ENCODE measurements at places on chromosomes 12 and 14. TPM values are rescaled to one million over a fixed set of nuclear protein-coding genes. Genes with fewer than 3 reads are reported as not detected.
A peak's percentile ranks its signal among the peaks of the same experiment; 100 is the strongest.

DNA sequence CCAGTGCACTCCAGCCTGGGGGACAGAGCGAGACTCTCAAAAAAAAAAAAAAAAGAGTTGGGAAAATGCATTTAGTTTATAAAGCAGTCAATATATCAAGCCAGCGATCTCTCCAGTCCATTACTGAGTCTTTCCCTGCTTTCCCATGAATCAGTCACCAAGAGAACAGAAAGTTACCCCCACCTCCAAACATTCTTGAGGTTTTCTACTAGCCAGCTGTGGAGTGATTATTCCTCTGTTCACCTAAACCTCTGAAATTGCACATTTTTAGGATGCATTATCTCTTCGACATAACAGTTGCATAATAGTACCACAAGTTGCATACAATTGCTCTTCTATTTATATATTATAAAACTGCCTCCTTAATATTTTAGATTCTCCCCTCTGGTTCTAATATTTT is 134.8 kb upstream of the DIO3 start:
- H3K27ac ChIP-seq = no peak overlapping the region
- H3K27me3 ChIP-seq = peaks cover 12% of the 10 kb centered on the region
- no peaks in the 10 kb centered on the region for H3K36me3 ChIP-seq
- DNase-seq = no peak

DNA sequence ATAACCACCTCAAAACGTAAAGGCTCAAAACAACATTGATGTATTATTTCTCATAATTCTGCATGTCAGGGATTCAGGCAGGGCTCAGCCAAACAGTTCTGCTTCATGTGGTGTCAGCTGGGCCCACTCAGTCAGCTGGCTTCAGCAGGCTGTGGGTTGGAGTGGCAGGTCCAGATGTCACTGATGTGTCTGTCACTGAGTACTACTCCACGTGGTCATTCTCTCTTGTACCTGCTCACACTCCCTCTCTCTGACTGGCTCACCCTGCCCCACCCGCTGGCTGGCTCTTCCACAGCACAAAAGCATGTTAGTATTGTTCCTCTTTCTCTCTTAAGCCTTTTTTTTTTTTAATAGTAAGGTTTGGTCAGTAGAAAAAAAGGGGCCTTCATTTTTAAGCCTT is 182.4 kb downstream of the DICER1 start:
- peak overlapping the region; percentile 10 for H3K27ac ChIP-seq
- no peak overlapping the region for H3K4me3 ChIP-seq
- no peak for DNase-seq
- H3K27me3 ChIP-seq = peaks cover 37% of the 10 kb centered on the region

- no peak overlapping the region for H3K27ac ChIP-seq
- no peak overlapping the region for H3K4me3 ChIP-seq
- H3K27me3 ChIP-seq = peaks cover 24% of the 10 kb centered on the region
- DNase-seq = no peak
- peaks cover 2% of the 10 kb centered on the region for H3K36me3 ChIP-seq
Measured at GRCh38 chr12:9935026-9935425, 2.9 kb upstream of the CLEC2A start.

DNA sequence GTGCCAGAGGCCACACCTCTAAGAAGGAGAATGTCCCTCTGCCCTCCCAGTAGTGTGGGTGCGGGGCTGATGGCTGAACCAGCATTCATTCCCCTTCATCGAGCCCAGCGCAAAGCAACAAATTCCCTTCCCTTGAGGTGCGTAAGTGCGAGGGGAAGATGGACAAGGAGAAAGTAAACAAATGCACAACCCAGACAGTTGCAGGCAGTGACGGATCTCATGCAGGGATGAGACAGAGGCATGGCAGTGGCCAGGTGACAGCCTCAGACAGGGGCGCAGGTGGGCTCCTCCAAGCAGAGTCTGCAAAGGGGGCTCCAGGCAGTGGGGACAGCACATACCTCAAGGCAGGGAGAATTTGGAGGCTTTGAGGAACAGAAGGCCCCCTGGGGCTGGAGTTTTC is 2.3 kb upstream of the MYL2 start:
- H3K4me1 ChIP-seq = peaks cover 2% of the 10 kb centered on the region
- H3K27ac ChIP-seq = no peak overlapping the region
- no peak for DNase-seq
- H3K36me3 ChIP-seq = peaks cover 2% of the 10 kb centered on the region

DNA sequence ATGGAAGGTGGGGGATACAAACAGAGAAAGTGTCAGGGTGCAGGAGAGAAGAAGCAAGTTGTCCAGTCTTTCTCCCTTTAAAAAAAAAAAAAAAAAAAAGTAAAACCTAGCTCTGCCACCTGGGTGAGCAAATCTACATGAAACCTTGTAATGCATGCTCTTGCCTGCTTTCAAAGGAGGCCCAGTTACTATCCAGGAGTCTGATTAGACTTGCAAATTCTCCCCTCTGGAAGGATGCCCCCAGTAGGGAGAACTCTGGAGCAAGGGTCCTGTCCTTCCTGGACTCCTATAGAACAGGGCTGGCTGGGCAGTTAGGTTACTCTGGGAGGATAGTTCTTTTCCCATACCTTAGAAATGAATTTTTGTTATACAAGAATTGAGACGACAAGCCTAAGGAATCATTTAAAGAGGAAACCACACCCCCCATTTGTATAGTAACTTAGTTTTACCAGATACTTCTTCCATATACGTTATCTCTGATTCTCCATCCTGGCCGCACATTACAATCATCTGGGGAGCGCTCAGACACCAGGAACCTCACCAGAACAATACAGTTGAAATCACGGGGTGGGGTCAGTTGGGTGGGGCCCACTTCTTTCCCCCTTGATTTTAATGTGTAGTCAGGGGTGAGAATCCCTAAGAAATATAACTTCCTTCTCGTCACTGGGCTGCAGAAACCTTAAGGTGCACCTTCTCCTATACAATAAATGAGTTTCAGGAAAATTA is 30.5 kb downstream of the RAB35 start:
- no peak overlapping the region for H3K4me3 ChIP-seq
- peaks cover 22% of the 10 kb centered on the region for H3K4me1 ChIP-seq
- H3K27me3 ChIP-seq = no peaks in the 10 kb centered on the region
- H3K36me3 ChIP-seq = peaks cover 2% of the 10 kb centered on the region

GRCh38 chr12:8465301-8465996 is 9.7 kb downstream of the CLEC6A start:
- DNase-seq = no peak
- H3K36me3 ChIP-seq = no peaks in the 10 kb centered on the region
- peaks cover 2% of the 10 kb centered on the region for H3K4me1 ChIP-seq
- no peaks in the 10 kb centered on the region for H3K27me3 ChIP-seq
- no peak overlapping the region for H3K27ac ChIP-seq

- no peaks in the 10 kb centered on the region for H3K36me3 ChIP-seq
- H3K4me3 ChIP-seq = no peak overlapping the region
- H3K4me1 ChIP-seq = peaks cover 3% of the 10 kb centered on the region
- peaks cover 5% of the 10 kb centered on the region for H3K27me3 ChIP-seq
- H3K27ac ChIP-seq = peak overlapping the region; percentile 3
- DNase-seq = no peak
Measured at GRCh38 chr12:27561535-27562350, 37.7 kb downstream of the PPFIBP1 start.

- no peaks in the 10 kb centered on the region for H3K36me3 ChIP-seq
- no peaks in the 10 kb centered on the region for H3K27me3 ChIP-seq
- H3K4me3 ChIP-seq = no peak overlapping the region
- no peak overlapping the region for H3K27ac ChIP-seq
- DNase-seq = no peak
Measured at GRCh38 chr14:47778631-47779030, 103.2 kb upstream of the MDGA2 start.

DNA sequence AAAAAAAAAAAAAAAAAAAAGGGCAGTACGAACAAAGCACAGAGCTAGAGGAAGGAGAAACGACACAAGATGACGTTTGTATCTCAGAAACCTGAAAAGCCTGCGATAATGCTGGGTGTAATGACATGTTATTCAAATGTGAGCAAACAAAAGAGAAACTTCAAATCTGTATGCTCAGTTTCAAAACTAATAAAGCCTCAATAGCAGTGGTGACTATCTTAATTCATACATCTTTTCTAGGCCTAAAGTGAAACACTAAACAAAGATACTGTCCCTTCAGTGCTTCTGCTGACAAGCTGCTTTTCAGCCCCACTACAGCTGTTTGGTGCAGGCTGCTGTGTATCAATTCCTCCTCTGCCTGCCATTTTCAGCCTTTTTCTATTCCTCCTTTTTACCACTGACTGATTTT is 15.8 kb downstream of the ITPR2 start:
- no peak overlapping the region for H3K27ac ChIP-seq
- H3K4me3 ChIP-seq = no peak overlapping the region
- DNase-seq = no peak
- peaks cover 2% of the 10 kb centered on the region for H3K36me3 ChIP-seq
- peaks cover 11% of the 10 kb centered on the region for H3K4me1 ChIP-seq

Gene KLRB1
- total RNA-seq = 182 TPM

Gene KCNC2
- total RNA-seq = not detected

Gene VAMP1
- 33.1 TPM for total RNA-seq

Gene MYH6
- total RNA-seq = not detected

Gene COCH
- 0.90 TPM for total RNA-seq
